Stimulated activated CD4-positive, alpha-beta T cell treated with anti-CD3 and anti-CD28 coated beads, Interleukin-1b, Interleukin-23, amount 100 ng/mL, for 24 hours (primary cell): ENCODE measurements at places on chromosomes 7 and 10.

DNA sequence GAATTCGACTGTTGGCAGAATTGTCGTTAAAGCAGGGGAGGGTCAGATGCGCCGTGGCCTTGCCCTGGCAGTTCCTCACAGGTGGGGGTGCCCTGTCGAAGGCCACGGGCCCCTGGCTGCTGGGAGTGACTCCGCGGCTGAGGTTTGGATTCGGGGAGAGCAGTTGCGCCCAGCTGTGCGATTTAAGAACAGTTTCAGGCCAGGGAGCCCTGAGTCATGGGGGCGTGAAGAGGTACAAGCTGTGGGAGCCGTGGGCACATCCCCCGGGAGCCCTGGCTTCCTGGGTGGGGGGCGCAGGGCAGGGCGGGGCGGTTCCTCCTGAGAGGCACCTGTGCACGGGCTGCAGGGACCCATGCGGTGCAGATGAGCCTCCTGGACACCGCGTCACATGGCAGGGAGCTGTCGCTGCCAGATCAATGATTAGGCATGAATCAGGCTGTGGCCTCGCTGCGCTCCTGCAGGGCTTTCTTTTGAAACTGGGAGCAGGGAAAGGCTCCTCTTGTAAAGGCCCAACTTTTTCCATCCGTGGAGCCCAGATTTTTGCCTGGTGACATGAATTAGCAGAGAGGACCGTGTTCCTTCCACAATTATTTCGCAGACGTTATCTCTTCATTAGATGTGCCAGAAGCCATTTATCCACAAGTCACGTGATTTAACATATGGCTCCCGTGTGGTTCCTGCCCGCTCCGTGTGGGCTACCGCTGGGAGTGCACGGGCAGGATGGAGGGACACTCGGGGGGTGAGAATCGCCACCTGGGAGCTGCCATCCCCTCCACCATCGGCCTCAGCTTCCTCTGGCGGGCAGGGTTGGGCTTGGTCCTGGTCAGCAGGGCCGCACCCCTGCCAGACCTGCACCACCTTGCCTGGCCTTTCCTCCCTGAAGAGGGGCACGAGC lies 918 bp downstream of the PWWP2B start:
- no peak for DNase-seq

- DNase-seq = no peak
These were observed 138.0 kb upstream of the YAE1 start for GRCh38 chr7:39428221-39428620.

DNA sequence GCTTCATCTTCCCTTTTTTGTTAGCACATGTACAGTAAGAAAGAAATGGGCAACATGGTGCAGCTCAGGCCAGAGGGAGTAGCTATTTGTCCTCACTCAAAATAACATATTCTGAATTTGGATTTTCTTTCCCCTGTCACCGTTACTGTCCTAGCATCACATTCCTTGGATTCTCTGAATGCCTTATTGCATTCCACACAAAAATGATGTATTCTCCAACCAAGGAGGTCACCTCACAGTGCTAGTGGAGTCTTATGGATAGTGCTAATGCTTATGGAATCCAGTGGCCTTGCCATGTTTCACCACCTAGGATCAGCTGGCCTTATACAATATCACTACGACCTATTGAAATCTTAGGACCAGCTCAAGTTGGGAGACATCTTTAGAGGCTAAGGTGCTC lies 7.2 kb downstream of the PRSS58 start:
- no peak for DNase-seq

- DNase-seq = no peak
These were observed 240.3 kb downstream of the RNLS start for GRCh38 chr10:88342733-88343310.
